A549 treated with dexamethasone at 1 μM for 4 hours (cell line): ENCODE measurements at places on chromosomes 12 and 14. TPM values are rescaled to one million over a fixed set of nuclear protein-coding genes. Genes with fewer than 3 reads are reported as not detected.

The TAMALIN gene
- total RNA-seq: 0.67 to 1.4 TPM (median 0.88 TPM) in 5 replicates

The BMAL2 gene
- 14.4 to 18.7 TPM (median 17.1 TPM) in 5 replicates for total RNA-seq

The ART4 gene
- 0.15 TPM in 1 of 5 replicates, not detected in the others for total RNA-seq

The STXBP6 gene
- 2.4 to 3.0 TPM (median 2.8 TPM) in 5 replicates for total RNA-seq

The POTEM gene
- total RNA-seq: not detected in 5 replicates

The FLRT2 gene
- 2.1 to 4.1 TPM (median 3.2 TPM) in 5 replicates for total RNA-seq

The GLT1D1 gene
- not detected in 5 replicates for total RNA-seq

The GPR84 gene
- total RNA-seq: 0.05 to 0.13 TPM (median 0.09 TPM) in 3 of 5 replicates, not detected in the others

The NEUROD4 gene
- total RNA-seq: 0.03 TPM in 1 of 5 replicates, not detected in the others

The ADAM21 gene
- 0.08 TPM in 1 of 5 replicates, not detected in the others for total RNA-seq

The OR10P1 gene
- total RNA-seq: not detected in 5 replicates

The LRRC43 gene
- total RNA-seq: 0.09 to 0.24 TPM (median 0.21 TPM) in 5 replicates

The KLRG1 gene
- 1.1 to 2.0 TPM (median 1.5 TPM) in 5 replicates for total RNA-seq

The SOS2 gene
- total RNA-seq: 9.6 to 14.5 TPM (median 12.9 TPM) in 5 replicates

The SMCO2 gene
- total RNA-seq: 0.11 to 0.24 TPM in 2 of 5 replicates, not detected in the others

The TTC6 gene
- total RNA-seq: 0.27 to 0.52 TPM (median 0.45 TPM) in 5 replicates

The SERPINA10 gene
- 0.04 TPM in 1 of 5 replicates, not detected in the others for total RNA-seq

The ASIC1 gene
- total RNA-seq: 4.2 to 6.0 TPM (median 5.9 TPM) in 5 replicates

The ASCL4 gene
- total RNA-seq: not detected in 5 replicates
